ENCODE measurements at places on chromosomes 2 and 18.
A peak's percentile ranks its signal among the peaks of the same experiment; 100 is the strongest.

GRCh38 chr2:55371376-55371775 is 48.3 kb downstream of the CCDC88A start:
- DNase-seq, result no peak

- DNase-seq, result no peak
Observed at GRCh38 chr18:69402533-69402989, 1.9 kb downstream of the DOK6 start.

- no peak for DNase-seq
Observed at GRCh38 chr2:96267159-96267971, 1.3 kb downstream of the CIAO1 start.

DNA sequence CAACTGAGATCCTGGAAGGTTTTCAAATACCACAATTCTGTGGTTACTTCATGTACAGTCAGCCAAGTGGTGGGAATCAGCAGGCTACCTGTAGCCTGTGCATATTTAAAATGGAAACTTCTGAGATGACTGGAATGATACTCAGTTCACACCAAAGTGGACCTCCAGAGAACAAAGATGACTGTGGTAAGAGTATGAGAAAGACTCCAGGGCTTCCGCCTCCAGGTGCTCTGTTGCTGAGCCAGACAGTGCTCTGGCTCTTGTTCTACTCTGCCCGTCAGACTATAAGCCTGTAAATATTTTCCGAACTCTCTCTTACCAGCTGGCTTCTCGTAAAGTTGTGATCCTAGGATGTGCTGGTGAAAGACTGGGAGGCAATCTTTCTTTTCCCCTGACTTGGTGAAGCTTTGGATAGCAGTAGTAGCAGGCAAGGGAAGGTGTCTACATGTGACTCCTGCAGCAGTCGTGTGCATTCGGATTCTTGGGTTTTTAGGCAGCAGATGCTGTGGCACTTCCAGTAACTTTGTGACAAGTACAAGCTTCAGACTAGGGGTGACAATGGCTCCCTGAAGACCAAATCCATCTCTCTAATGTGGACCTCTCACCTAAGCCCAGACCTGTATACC is 23.1 kb downstream of the ST3GAL5 start:
- no peak for DNase-seq

- no peak for DNase-seq
Observed at GRCh38 chr2:235467588-235467987, 26.3 kb upstream of the AGAP1 start.

GRCh38 chr2:233553366-233553765 is 13.2 kb downstream of the USP40 start:
- no peak for DNase-seq

- DNase-seq, result no peak
Observed at GRCh38 chr18:58438161-58438957, 190.5 kb downstream of the ALPK2 start.

DNA sequence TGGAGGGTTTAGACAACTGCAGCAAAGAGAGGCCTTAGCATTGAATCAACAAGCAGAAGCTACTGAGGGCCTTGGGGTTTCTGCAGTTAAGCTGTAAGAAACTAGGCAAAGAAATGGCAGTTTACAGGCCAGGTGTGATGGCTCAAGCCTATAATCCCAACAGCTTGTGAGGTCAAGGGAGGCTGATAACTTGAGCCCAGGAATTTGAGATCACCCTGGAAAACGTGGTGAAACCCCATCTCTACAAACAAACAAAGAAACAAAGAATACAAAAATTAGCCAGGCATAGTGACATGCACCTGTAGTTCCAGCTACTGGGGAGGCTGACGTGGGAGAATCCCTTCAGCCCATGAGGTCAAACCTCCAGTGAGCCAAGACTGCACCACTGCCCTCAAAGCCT is 421.6 kb upstream of the CHST9 start:
- no peak for DNase-seq

GRCh38 chr2:55530539-55531081 is 11.1 kb downstream of the CFAP36 start:
- no peak for DNase-seq

GRCh38 chr18:23113576-23113975 is 21.7 kb upstream of the CABLES1 start:
- no peak for DNase-seq

GRCh38 chr2:181911830-181912229 is 20.3 kb downstream of the ITPRID2 start:
- DNase-seq, result no peak

GRCh38 chr18:10368456-10369453 is 85.7 kb upstream of the APCDD1 start:
- DNase-seq, result no peak

DNA sequence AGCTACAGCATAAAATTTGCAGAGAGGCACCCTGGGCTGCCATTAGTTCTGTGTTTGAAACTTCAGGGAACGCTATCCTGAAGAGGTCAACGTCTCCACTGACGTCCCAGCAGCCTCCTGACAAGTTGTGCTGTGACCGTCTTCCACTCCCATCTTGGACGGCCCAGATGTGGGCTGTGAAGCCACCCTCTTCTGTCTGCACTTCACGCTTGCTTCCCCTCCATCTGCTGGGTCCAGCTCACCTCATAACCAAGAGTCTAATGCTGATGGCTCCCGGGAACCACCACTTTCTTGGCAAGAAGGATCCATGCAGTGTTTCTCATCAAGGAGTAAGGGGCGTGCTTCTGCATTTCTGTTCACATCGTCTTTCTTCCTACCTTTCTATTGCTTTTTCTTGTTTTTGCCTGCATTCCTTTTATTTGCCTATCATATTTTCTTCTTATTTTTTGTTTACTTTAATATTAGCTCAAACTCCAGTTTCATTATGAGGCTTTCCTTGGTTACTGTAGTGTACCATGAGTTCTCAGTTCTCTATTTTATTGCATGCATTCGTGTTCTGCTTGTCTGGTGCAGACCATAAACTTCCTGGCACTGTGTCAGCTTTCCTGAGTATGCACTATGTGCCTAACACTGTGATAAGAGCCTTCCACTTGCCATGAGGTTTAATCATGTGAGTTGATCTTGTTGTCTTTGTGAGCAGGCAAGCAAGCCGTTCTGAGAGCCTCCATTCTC is 631.8 kb upstream of the RAB6C start:
- peak; percentile 61 for DNase-seq

- no peak for DNase-seq
Observed at GRCh38 chr2:159091381-159091780, 122.9 kb downstream of the TANC1 start.

DNA sequence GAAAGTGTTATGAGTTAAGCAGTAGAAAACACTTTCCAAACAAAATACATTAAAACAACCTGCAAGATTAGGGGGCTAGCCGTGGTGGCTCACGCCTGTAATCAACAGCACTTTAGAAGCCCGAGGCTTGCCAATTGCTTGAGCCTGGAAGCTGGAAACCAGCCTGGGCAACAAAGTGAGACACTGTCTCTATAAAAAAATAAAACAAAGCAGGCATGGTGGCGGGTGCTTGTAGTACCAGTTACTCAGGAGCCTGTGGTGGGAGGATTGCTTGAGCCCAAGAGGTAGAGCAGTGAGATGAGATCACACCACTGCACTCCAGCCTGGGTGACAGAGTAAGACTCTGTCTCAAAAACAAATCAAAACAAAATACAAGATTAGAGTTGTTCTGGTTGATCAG is 208.3 kb downstream of the ERBB4 start:
- DNase-seq, result peak; percentile 61

GRCh38 chr2:128654408-128654807 is 335.7 kb upstream of the HS6ST1 start:
- peak; percentile 46 for DNase-seq

DNA sequence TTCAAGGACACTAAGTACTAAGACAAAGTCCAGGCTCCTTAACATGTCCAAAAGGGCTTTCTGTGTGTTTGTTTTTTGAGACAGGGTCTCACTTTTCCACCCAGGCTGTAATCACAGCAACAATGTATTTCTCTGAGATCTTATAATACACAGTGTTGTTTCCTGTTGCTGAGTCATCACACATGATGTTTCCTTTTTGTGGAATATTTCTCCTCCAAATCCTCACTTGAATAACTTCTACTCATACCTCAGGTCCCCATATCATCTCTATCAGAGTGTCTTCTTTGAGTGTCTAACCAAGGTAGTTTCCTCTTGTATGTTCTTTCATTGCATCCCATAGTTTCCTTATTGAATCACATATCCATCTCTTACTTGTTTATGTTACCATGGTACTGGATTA is 632.0 kb upstream of the PIK3C3 start:
- DNase-seq, result no peak

DNA sequence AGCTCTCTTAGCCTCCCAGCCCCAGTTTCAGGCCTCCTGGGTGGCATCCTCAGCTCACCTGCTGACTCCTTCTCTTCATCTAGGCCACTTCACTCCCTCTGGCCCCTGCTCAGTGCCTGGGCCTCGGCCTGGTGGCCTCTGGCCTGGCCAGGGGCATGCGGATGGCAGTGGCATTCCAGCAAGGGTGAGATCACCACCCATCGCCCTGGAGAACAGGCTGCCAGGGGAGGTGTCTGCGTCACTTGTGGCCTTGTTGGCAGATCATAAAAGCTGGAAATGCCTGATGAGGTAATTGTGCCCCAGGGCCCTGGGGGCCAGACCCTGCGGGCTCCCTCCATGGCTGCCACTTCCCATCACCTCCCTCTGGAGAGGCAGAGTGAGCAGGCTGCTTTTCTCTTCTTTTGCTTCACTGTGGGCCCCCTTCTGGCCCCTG is 72.5 kb upstream of the SMAD2 start:
- DNase-seq, result no peak

All from globus pallidus (tissue), 1 donor.